COR-L47 (cell line): ENCODE measurements at places on chromosomes 7 and 10.

- DNase-seq: no peak
These were observed 115.5 kb upstream of the GALNT17 start for GRCh38 chr7:71016401-71016800.

GRCh38 chr10:593016-593415 lies 96.5 kb downstream of the DIP2C start:
- DNase-seq: no peak

DNA sequence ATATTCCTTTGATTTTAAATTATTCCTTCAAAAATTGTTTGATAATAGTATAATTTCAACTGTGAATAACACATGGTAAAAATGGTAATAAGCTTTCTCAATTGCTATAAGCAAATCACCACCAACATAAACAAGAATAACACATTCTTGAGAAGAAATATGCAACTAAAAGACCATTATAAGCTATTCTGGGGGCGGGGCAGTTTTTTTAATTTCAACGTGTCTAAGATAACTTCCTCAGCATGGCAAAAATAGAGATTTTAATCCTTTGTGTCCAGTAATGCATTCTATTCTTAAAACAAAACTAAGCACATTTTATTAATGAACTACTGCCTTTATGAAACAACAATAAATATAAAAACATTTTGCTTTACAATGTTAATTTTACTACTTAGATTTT lies 1.5 kb downstream of the DNAJC12 start:
- DNase-seq: no peak

DNA sequence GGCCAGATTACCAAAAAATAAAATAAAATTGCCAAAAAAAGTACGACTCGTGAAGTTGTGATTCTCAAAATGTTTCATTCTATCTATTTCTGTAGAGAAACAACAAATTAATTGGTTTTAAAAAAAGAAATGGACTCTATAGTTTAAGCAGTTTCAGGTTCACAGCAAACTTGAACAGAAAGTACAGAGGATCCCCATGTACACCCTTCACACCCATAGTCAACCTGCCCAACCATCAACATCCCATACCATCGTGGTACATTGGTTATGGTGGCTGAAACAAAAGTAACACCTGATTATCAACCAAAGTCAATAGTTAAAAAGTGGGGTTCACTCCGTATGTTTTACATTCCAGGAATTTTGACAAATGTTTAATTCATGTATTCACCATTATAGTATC lies 496.1 kb downstream of the ANKRD7 start:
- DNase-seq: no peak

GRCh38 chr7:14637968-14638367 lies 264.6 kb downstream of the DGKB start:
- no peak for DNase-seq

- no peak for DNase-seq
These were observed 31.2 kb downstream of the CCDC126 start for GRCh38 chr7:23628370-23628769.

DNA sequence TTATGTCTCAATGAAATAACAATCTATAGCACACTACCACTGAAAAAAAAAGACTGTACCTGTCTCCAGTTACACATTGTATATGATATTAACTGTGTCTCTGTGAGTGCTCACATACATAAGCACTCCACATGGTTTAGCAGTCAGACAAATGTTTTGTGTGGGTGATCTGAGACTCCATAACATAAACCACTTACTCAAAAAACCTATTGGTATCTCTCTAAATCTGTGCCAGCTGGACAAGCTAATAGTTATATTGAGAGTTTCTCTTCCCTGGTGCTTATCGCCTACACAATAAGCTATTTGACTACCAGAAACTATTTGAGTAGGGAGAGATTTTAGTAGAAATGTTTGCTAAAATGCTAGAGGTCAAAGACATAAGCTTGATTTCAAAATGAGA lies 190.1 kb upstream of the AGR3 start:
- DNase-seq: no peak
